NCI-H510A (cell line): ENCODE measurements at places on chromosomes 12 and 14.

DNA sequence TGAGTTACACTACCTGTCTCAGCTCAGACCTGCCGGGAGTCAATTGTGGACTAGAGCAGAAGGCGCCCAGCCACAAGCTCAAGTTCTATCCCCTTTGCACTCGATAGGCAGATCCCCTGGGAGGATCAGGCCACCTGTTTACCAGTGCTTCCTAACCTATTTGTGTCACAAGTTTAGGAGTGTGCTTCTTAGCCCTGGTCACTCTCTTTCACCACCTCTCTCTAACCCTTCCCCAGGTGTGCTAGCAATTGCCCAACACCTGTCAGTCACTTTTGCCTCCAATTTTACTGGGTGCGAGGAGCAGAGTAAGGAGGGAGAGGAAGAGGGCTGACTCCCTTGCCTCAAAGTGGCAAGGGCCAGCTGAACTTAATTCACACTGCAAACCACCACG, 745 bp upstream of the NAA30 start:
- no peak for DNase-seq

DNA sequence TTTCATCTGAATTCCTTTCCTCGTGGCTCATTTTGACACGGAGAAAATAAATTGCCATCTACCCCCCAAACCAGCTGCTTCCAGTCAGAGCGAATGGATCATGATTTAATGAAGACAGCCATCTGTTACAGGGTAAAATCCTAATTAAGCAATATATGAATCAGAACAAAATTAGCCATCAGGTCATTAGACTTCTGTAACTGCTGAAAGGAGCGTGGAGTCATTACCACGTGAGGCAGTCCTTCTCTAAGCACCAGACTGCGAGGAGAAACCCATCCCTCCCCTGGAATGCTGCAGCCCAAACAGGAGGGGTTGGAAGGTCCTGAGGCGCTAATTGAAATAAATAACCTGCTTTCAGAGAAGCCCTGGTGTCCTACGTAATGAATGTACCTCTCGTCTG, 51.1 kb upstream of the TCL1A start:
- no peak for DNase-seq

GRCh38 chr14:32044454-32044853, 32.6 kb upstream of the ARHGAP5 start:
- DNase-seq = no peak

DNA sequence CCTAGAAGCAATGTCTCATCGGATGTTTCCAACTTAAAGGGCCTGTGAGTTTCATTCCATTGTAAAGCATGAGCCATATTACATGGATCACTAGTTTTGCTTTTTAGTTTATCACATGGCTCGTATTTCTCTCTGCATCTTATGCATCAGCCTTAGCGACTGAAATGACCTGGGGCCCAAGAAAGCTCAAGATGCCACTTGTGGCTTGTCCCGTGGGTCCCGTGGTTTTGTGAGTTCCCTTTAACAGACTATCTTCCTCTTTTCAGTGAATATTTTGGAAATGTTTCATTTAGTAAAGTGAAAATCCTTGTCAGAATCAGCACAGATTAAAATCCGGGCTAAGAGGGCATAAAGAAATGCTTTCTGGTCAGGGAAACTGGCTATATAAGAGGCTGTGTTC, 86.2 kb upstream of the PPM1H start:
- no peak for DNase-seq

DNA sequence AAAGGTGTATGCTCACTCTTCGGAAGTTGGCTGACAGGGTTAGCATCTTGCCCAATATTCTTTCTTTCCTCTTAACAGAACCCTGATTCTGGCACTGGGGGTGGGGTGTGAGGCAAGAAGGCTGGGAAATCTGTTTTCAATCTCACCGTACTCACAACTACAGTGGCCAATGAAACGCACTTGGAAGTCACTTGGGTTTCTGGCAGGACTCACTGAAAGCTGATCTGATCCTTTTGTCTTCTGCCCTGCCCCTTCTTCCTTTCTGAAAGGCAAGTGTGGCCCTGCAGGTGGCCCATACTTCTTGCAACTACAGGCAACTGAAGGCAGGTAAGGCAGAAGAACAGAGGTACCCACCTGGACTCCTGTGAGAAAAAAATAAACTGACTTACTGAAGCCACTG, 106.9 kb downstream of the STXBP6 start:
- no peak for DNase-seq

DNA sequence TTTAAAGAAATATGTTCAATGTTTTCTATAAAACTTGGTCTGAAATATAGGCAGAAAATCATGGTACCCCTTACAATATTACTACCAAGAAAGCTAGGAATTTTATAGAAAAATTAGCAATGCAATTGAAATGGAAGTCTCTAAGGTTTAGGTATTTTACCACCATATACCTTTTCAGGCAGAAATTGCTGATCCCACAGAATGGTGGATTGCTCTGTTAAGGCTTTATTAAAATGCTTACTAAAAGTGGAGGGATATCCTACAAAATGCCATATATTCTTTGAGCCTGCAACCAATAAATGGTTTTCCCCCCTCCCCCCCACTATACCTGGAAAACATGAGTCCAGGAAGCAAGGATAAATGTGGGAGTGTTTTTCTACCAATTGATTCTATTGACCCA, 718.1 kb upstream of the NOVA1 start:
- no peak for DNase-seq

- no peak for DNase-seq
Observed at GRCh38 chr12:94240171-94240570, 91.8 kb downstream of the PLXNC1 start.

DNA sequence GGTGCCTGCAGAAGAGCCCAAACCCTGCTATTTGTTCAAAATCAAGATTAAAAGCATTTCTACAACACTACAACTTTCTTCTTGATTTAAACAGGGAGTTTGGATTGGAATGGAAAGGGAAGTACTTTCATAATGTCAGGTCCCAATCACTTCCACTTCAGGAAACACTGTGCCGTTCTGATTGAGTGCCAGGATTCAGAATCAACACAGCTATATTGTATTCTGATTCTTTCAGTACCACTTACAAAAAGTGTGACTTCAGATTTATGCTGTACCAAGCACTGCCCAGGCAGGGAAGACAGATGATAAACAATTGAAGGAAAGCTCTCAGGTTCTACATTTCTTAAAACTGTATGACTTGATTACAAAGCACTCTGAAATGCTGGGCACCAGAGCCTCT, 3.2 kb downstream of the TDP1 start:
- DNase-seq = no peak

GRCh38 chr12:97324471-97324870, 138.1 kb upstream of the RMST start:
- DNase-seq = no peak

DNA sequence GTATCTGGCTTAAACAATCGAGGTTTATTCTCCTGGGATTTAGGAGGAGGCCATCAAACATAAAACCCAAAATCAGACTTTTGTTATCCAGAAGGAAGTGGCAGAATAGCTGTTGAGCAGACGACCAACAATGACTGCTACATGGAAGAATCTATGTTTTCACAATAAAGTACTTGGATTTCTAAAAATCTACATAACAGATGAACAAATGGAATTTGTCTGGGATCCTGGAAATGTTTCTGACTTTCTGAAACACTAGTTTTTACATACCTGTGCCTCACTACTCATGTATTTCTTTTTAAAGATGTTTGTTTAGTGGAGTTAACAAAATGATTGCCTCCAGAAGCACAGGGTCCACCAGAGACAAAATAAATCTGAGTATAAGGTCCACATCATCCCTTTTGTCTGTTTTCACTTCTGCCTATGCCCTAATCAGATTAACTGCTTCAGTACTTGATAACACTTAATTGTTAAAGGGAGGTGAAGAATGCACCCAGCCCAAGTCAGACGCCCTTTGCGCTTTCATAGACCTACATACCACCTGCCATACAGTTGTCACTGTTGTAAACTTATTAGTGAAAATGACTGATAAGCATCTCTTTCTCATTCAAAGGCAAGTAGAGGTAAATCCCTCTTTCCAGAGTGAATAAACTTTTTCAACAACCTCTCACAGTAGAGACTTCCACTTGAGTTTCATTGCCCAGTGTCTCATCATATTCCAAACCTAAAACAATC, 164.6 kb downstream of the EGLN3 start:
- no peak for DNase-seq

- DNase-seq = no peak
Observed at GRCh38 chr12:94276725-94277124, 128.3 kb downstream of the PLXNC1 start.

- no peak for DNase-seq
Observed at GRCh38 chr14:88286309-88286708, 36.8 kb downstream of the KCNK10 start.

GRCh38 chr12:94147387-94147990, 888 bp upstream of the PLXNC1 start:
- no peak for DNase-seq

GRCh38 chr12:104172570-104172947, 34.5 kb upstream of the NFYB start:
- DNase-seq = no peak

DNA sequence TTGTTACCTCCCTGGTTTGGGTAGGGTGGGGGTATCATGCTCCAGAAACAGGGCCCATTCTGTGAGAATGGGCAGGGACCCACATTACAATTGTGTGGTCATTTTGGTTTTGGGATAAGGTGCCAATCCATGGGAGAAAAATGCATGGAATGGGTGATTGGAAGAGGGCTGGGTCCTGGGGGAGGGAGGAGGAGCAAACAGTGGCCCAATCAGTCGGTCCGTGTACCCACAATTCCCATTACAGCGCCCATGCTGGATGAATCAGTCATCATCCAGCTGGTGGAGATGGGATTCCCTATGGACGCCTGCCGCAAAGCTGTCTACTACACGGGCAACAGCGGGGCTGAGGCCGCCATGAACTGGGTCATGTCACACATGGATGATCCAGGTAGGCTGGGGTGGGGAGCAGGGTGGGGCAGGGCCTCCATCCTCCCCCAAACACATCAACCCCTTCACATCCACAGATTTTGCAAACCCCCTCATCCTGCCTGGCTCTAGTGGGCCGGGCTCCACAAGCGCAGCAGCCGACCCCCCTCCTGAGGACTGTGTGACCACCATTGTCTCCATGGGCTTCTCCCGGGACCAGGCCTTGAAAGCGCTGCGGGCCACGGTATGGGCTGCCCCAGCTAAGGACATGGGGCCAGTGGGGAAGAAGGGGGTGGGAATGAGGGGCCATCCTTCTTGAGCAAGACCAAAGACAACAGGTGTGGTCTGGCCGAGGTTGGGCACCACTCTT, 3.6 kb upstream of the TPI1 start:
- DNase-seq = no peak

DNA sequence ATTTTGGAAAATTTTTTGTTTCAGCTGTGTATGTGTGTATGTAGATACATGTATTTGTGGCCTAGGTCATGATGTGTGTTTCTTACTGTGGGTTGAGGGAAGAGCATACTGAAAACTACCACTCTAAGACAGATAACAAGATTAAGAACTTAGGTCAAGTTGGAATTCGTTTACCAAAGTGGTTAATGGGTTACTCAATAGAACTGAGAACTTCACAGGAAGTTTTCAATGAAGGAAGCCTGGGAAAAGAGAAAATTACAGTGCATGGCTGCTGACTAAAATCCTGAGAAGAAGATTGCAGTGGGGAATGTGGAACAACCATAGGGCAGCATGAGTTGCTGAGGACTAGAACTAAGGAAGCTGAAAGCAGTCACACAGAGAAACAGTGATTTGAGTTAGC, 21.4 kb upstream of the FOXG1 start:
- no peak for DNase-seq

GRCh38 chr12:4743046-4743445, 22.8 kb downstream of the GALNT8 start:
- DNase-seq = no peak

GRCh38 chr14:24372701-24373416, 4.9 kb downstream of the NFATC4 start:
- DNase-seq = peak; percentile 48

DNA sequence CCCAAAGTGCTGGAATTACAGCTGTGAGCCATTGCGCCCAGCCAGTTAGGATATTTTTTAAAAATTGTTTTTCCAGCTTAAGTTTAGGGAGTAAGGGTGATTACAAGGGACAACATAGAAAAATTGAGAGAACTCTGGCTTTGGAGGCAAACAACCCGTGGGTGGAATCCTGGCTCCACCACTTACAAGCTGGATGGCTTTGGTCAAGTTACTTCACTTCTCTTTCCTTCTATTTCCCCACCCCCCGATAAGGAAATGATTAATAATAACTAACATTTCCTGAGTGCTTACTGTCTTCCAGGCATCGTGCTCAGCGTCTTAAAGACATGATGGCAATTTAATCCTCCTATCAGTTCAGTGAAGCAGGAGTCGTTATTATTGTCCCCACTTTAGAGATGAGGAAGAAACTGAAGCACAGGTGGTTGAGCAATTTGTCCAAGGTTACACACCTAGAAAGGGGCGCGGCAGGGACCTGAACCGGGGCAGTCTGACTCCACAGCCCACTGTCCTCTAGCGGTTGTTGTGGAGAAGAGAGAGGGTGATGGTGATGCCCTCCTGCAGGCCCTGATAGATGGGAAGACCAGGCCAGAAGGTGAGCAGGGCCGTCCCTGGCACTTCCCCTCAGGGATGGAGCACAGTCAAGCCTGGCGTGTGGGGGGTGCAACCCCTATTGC, 16.7 kb upstream of the FAIM2 start:
- DNase-seq = no peak

DNA sequence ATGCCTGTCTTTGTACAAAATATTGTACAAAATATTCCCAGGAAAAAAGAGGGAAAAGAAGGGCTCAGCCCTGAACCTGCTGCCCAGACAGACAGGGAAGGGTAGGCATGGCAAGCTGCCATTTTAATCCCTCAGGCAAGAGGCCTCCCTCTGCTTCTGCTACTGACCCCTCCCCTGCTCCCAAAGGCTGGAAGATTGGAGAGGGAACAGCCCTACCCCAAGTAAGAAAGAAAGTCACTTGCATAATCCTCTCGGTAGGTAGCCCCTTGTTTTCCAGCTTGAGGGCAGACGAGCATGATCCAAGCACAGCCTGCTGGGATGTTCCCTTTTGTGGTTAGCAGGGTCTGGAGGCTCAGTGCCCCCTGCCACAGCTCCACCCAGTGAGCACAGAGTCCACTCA, 20.7 kb downstream of the ADCY6 start:
- DNase-seq = no peak

DNA sequence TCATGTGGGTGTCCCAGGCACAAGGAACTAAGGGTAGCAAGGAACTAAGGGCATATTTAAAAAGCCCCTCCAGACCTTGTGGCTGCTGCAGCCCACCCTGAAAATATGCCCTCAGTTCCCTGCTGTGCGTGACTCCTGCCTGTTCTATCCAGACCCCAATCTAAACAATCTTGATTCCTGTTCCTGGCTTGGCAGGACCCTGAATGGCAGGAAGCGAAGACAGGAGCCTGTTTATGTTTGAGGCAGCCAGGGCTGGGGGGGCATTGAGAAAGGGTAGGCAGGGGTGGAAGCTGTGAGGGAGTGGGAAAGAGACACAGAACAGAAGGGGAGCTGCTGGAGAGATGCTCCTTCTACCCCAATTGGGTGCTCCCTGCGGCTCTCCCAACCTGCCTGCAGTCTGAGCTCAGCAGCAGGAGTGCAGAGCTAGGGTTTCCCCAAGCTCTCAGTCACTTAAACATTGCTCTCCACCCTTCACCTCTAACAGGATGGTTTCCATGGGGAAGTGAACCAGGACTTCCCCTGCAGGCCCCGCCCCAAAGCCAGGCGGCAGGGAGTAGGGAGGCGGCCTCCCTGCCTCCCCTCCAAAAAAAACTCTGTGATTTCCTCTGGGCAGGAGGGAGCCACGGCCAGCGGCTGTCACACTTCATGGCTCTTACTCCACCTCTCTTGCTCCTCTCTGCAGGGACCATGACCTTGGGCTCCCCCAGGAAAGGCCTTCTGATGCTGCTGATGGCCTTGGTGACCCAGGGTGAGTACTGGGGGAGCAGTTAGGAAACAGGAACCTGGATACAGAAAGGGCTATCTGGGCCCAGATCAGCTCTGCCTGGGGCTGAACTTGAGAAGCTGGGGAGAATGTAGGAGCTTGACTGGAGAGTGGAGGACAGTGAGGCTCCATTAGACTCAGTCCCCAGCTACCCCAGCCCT, 4.7 kb downstream of the ACVRL1 start:
- peak; percentile 14 for DNase-seq
